ENCODE measurements at places on chromosomes 7 and 10.

DNA sequence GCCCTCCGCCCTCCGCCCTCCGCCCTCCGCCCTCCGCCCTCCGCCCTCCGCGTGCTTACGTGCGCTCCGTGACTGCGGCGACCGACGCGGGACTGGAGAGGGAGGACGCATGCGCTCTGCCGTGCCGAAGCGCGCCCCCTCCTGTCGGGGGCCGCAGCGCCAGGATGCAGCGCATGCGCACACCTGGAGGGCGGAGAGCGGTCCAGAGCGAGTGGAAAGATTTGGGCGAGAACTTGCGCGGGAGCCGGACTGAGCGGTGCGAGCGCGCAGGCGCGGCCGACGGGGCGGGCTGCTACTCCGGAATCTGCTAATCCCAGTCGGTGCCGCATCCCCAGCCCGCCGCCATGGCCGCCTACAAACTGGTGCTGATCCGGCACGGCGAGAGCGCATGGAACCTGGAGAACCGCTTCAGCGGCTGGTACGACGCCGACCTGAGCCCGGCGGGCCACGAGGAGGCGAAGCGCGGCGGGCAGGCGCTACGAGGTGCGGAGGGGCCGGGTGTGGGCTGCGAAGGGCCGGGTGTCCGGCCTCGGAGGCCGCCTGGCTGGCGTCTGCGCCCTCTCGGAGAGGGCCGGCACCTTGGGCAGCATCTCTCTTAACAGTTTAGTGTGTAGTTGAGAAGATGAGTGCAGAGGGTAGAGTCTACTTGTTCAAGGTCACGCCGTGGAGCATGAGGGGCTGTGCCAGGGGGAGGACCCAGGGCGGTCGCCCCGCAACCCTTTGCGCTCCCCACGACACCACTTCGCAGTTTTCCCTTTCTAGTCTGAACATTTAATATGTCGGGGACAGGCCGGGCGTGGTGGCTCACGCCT lies at the start of gene PGAM1:
TSS of gene PGAM1 (plus strand) at position 228 of the 812 bp plus-strand sequence. CDS start at position 345, 117 bp downstream.
- peak; percentile 97 for DNase-seq

- no peak for DNase-seq
Measured at GRCh38 chr7:147982307-147982706, 608.3 kb upstream of the C7orf33 start.

DNA sequence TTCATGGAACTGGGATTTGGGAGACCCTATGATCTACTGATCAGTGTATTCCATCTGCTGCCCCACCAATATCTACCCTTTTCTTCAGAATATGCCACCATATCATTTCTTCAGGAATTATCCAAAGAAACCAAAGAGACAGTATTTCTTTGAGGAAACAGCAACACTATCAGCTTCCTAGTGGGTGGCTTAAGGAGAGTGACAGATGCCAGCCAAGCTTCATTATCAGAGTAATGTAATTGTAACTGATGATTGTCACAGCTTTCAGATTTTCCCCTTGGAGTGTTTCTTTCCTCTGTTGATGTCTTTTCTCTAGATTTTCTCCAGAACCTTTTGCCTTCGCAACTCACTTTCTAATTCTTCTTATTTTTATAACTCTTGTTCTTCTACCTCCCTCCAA lies 934.4 kb upstream of the LRRN3 start:
- no peak for DNase-seq

DNA sequence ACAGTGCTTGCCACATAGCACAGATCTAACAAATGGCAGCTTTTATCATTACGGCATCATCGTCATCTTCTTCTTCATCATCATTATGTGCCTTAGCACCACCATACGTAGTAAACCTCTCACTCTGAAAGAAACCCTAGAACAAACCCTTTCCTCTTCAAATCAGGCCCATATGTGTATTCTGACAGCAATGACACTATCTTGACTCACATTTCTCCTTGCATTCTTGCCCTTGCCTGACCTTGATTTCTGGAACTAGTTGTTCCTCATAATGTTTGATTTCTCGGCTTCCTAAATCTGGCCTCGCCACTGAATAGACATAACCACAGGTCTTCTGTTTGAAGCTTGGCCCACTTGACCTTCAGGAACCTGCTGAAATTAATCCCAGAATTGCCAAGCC lies 115.3 kb downstream of the DGKI start:
- DNase-seq = no peak

- no peak for DNase-seq
Measured at GRCh38 chr10:111142092-111142768, 65.4 kb downstream of the ADRA2A start.

DNA sequence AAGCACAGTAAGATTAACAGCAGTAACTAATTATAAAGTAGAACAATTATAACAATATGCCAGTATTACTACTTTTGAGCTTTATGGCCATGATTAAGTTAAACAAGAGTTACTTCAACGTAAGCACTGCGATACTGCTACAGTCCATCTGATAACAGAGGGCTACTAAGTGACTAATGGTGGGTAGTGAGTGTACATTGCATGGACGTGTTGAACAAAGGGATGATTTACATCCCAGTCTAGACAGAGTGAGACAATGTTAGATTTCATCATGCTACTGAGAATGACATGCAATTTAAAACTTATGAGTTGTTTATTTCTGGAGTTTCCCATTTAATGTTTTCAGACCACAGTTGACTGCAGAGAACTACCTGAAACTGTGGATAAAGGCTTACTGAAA lies 45.6 kb downstream of the TPST1 start:
- no peak for DNase-seq

DNA sequence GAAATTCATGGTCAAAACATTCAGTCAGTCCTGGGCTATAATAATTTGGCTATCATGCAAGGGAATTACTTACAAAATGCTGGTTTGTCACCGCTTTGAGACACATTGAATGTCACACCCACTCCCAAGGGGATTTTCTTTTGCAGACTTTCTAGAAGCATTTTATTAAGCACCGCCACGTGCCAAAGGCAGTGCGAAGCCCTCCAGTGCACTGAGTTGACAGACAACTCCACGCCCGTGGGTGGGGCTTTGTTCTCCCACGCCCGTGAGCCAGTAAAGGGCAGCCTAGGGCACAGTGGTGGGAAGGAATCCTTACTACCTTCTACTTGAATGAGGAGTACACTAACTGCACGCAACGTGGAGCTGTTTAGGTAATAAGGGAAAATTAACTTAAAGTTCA lies 515.8 kb downstream of the KCNMA1 start:
- no peak for DNase-seq

DNA sequence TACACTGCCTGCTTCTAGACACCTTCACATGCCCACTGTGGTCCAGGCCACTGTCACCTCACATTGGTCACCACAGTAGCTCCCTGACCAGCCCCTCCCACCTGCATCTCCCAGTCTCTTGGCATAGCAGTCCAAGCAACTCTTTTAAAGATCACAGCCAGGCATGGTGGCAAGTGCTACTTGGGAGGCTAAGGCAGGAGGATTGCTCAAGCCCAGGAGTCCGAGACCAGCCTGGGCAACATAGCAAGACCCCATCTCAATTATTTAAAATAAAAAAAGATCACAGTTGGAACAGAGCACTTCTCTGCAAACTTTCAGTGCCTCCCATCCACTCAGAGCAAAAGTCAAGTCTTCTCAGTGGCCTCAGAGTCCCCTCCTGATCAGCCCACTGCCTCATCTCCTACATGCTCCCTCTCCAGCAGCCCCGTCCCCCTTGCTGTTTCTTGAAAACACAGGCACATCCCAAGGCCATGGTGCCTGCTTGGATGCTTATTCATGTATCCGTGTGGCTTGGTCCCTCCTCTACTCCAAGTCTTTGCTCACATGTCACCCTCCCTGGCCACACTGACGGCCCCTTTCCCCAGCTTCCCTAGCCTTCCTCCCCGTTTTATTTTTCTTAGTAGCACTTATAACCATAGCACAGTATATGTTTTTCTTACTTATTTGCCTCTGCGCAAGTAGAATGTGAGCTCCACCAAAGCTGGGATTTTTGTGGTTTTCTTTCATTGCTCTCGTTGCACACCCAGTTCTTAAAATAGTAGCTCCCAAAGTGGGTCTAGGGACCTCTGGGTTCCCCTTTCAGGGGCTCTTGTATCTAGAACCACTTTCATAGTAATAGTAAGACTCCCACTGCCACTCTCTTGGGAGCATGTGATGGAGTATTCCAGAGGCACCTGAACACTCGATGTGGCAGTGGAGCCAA lies 19.5 kb downstream of the TSPAN15 start:
- DNase-seq = no peak

GRCh38 chr10:97703398-97704067 lies 10.0 kb upstream of the MARVELD1 start:
- DNase-seq = no peak

GRCh38 chr10:653991-654646 lies 35.3 kb downstream of the DIP2C start:
- DNase-seq = no peak

- no peak for DNase-seq
Measured at GRCh38 chr10:80452069-80452468, 2.0 kb upstream of the TSPAN14 start.

DNA sequence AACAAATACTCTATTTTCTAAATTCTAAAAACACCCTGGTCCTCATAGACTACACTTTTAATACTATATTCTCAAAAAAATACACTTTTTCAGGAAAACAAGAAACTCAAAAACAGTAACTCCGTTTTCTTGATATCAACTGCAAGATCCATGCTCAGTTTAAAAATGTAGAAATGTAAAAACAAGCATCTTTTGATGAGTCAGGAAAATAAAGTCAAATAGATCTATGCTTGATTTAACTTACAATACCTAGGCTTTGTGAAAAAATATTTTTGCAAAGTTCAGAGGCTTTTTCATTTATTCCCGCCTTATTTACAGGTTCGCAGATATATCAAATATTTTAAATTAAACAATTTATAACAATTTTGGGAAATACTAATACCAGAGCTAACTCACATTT lies 33.6 kb downstream of the POT1 start:
- no peak for DNase-seq

DNA sequence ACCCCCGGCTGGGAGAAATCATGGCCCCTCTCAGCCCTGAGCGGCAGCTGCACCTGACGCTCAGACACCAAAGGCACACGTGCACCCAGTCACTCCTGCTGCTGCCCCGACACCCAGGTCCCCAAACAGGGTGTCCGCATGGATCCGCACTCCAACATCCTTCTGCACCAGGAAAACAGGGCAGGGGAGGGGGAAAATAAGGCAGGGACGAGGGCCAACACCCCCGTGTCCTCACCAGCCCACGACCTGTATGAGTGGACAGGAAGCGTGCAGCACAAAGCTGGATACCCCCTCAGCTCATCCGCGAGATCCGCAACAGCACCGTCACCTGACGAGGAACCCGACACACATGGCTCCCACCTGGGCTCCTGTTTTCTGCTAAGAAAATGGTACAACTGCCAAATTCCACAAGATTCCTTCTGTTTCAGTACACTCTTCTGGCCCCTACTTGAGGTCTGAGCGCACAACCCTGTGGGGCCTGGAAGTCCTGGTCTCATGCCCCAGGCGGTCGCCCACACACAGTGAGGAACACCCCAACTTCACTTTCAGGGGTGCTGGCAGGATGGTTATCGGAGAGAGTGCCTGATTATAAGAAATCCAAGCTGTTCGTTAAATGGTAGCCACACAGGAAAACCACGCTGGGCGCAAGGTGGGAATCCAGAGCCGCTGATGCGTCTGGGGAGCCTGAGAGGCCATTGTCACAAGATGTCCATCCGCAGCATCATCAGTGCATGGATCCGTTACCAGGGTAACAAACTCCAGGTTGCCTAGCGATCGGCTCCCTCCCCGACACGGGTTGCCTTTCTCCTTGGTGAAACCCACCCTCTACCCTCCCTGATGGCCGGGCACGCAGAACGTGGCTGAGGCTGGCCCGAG lies 63.6 kb downstream of the ZRANB1 start:
- peak; percentile 16 for DNase-seq

- peak; percentile 47 for DNase-seq
Measured at GRCh38 chr10:124693801-124694416, 50.3 kb downstream of the FAM53B start.

DNA sequence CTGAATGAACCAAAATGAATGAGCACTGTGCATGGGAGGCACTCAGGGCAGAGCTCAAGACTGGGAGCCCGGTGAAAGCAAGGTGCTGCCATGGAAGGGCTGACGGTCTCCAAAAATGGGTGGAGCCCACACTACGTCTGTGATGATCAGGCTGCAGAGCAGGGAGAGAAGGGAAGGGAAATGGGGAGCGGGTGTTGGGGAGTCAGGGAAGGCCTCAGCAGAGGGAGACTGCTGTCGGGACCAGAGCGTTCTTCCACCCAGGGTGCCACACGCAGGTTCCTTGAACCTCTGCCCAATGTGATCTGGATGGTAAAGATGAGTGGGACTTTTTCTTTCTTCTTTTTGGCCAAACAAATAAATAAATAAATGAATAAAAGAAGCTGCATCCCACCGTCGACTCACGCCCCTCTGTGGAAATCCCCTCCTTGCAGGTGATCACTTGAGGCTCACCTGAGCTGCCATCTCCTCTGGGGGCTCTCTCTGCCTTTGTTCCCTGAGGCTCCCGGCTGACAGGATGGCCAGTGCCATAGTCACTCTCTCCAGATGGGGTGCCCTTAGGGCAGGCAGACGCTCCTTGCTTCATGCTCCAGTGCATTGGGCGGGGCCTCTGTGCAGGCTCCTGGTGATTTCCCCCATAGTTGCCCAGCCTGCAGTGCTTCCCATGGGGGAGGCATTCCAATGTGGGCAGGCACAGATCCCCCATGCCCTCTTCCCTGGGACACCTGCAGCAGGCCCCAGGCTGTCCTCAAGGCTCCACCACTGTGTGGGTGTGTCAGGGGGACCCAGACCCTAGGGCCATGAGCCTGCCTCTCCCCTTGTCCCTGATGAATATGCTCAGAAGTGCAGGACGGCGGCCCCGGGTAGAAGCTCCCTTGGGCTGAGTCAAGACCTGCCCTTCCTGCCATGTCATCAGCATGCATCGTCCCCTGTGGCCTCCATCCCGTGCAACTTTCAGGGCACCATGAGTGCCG lies 131.8 kb downstream of the PTPN20 start:
- DNase-seq = no peak

DNA sequence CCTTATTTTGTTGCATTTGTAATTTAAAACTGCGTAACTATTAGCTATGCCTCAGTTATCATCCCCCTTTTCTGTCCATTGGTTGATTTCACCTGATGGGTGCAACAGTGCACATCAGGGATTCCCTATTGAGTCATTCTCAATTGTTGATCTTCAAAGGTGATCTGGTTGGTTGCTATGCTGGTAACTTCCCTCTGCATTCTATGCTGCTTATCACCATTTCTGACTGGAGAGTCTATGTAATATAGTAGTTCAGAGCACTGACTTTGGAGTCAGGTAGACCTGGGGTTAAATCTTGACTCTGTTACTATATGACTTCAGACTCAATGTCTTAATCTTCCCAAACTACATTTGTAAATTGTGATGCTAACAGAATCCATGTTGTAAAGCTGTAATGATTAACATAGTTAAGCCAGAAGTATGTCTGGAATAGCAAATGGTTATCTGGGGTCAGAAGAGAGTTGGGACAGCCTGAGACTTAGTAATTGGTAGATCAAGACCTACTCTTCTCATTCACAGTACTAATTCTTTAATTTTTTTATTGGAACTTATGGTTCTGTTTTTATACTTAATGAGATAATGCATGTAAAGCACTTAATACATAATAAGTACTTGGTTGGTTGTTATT lies 38.1 kb downstream of the EXOC6 start:
- DNase-seq = no peak

DNA sequence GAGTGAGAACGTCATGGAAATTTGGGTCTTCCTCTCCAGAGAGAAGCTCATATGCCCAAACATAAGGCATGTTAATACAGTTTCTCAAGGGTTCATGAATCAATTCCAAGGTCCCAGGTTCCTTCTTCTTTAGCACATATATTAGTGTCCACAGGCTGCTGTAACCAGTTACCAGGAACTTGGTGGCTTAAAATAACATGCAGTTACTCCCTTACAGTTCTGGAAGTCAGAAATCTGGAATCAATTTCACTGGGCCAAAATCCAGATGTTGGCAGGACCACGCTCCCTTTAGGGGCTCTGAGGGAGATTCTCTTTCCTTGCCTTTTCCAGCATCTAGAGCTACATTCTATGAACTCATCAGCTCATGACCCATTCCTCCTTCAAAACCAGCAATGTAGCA lies 64.8 kb downstream of the MRC1 start:
- no peak for DNase-seq

Measured in heart left ventricle (tissue), 16 donors.